Stimulated activated CD8-positive, alpha-beta memory T cell treated with anti-CD3 and anti-CD28 coated beads, Interleukin-4, amount 100 ng/mL, for 24 hours (primary cell): ENCODE measurements at places on chromosomes 12 and 14.

- DNase-seq, result no peak
Measured at GRCh38 chr12:47982770-47983169, 19.4 kb downstream of the TMEM106C start.

- DNase-seq, result no peak
Measured at GRCh38 chr12:110543252-110543959, 39.7 kb downstream of the PPTC7 start.

DNA sequence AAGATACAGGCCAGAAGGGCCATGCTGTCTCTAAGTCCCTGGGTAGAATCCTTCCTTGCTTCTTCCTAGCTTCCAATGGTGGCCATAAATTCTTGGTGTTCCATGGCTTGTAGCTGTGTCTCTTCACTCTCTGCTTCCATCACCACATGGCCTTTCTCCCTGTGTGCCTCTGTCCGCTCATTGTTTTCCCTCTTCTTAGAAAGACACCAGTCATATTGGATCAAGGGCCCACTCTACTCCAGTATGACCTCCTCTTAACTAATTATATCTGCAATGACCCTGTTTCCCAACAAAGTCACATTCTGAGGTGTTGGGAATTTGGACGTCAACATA lies 7.6 kb upstream of the MAP1LC3B2 start:
- no peak for DNase-seq

DNA sequence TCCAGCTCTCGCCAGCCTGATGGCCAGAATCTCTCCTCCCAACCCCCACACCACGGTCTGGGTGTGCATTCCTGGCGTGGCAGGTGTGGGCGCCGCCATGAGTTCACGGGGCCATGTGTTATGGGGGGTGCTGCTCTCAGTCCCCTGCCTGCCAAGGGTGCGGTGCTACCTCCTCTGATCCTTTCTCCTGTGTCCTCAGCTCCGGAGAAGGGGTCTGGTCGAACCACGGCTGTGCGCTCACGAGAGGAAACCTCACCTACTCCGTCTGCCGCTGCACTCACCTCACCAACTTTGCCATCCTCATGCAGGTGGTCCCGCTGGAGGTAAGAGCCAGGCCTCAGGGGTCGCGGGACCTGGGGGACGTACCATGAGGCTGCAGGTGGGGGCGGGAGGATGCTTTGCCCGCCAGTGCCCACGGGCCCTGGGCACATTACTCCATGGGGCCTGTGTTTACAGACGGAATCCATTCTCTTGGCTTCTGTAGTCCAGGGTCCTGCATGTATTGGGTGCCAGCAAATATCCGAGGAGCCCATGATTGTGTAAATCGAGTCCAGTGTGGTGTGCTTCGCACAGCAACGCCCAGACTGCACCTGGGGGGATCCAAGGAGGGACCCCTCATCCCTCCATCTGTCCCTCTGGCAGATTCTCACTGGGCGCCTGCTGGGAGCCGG lies 130.8 kb downstream of the ADGRD1 start:
- DNase-seq, result no peak

DNA sequence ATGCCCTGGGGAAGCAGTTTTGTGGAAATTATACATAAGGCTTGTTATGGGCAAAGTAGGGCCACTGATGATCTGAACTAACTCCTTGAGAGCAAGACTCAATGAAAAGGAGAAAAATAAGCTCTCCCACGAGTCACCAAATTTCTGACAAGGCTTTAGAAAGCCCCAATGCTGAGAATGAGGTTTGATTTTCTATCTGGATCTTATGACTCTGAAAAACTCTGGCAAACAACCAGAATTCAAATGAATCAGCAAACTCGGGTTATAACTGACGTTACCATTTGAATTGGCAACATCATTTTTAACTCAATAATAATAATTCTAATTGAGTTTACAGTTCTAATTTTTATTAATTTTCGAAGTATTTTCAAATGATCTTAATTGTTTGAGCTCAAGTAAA lies 79.1 kb downstream of the KCNK10 start:
- no peak for DNase-seq

- DNase-seq, result no peak
Measured at GRCh38 chr14:99612738-99613330, 8.8 kb upstream of the CCDC85C start.

GRCh38 chr14:20333494-20333841 lies 389 bp upstream of the CCNB1IP1 start:
- DNase-seq, result no peak

DNA sequence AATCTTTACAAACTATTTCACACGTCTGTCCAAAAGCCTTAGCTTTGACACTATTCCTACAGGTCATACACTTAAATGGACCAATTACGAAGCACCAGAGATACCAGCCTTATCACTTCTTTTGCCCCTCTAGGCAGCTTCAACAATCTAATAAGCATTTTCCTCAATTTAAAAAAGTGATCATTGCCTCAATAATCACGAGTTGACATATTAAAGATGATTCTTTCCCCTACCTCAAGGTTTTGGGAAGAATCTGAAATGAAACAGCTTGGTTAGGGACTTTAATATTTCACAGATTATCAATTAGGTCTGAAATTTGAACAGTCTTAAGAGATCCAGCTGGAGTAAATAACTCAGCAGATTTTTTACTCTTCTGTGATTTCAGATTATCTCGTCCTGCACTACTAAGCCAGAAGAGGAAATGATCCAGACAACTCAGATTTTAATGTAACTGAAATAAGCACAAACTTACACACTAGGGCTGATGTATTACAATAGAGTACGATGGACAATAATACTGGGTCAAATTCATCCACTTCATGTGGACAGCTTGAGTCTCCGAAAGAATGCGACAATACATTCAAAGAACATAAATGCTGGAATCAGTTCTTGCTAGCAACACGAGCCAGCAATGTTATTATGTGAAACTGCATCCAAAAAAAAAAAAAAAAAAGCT lies 15.9 kb downstream of the UBE2N start:
- no peak for DNase-seq

DNA sequence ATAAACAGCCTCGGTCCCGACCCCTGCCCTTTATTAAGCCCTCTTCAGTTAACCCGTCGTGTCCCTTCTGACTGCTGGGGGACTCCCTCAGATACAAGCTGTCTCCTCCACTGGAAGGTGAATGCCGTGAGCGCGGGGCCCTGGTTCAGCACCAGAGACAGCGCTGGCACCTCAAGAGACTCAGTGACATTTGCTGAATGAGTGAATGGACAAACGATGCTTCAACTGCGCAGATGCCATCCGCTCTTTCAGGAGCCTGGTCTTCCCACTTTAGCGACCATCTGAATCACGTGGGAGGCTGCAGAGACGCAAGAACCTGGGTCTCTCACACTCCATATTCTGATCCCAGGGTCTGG lies 92.6 kb upstream of the SFSWAP start:
- DNase-seq, result no peak

DNA sequence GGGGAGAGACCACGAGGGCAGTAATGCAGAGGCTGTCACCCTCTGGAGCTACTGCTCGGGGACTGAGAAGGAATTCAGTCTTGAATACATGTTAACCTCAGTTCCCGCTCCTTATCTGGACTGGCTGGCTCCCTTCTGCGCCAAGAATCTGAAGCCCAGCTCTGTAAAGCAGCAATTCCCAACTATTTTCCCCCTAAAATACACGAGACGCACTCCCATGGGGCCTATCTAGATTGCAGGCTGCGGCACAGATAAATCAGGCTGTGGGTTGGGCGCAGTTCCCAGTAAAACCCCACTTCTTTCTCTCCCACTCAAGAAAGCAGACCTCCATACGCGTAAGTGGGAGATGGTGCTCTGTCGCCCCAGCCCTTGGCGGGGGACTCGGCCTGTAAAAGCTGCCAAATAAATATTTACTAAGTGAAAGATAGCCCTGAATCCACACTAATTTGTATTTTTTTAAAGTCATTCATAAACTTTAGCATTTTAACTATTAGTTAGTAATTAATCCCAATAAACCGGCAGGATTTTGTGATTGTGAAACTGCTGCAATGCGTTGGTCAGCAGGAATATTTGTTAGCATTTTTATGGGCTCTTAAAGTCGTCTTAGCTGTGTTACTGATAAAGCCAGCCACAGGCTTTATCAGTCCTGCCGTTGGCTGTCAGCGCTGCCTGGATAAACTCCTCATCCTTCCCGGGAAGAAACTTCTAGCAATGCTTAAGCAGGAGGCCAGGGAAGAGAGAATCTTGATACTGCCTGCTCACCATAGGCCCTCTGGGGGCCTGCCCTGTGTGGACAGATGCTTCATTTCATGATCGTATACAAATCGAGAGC lies 17.8 kb downstream of the FBXL14 start:
- no peak for DNase-seq

DNA sequence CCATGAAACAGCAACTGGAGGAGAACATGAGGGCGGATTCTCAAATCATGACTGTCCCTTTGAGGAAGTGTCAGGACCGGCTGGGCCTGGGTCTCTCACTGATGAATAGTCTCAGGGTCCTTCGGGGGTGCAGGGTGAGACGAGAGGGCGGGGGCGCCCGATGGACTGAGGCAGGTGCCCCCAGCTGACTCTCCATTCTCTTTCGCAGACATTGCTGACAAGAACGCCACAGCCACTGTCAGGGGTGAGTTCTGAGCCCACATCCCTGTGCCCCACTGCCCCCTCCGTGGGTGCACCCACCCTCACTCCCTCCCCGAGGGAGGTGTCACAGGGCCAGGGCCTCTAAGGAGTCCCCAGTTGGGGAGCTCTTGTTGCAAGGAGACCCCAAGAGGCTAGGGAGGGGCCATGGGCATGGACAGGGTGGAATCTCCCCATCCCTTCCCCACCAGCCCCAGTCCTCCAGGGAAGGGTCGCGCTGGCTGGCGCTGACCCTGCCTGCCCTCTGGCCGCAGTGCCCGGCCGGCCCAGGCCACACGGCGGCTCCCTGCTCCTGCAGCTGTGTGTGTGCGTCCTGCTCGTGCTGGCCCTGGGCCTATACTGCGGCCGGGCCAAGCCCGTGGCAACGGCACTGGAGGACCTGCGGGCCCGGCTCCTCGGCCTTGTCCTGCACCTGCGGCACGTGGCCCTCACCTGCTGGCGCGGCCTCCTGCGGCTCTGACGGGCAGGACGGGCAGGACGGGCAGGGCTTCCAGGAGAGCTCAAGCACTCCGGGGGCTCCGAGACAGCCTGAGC lies 8.7 kb downstream of the C14orf180 start:
- no peak for DNase-seq

DNA sequence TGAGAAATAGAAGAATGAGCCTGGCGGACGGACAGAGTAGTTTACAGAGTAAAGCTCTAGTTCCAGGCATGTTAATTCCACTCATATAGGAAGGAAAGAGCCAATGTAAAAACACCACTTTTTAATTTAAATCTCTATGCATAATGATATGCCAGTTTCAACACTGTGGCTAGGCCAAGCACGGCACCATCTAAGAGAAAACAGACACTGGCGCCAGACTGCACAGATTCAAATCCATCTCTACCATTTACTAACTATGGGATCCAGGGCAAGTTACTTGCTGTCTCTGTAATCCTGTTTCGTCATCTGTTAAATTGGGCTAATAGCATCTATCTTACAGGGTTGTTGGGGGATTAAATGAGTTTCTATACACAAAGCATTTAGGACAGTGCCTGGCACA lies 27.5 kb downstream of the RMST start:
- DNase-seq, result no peak

GRCh38 chr12:84696908-84697540 lies 215.6 kb downstream of the SLC6A15 start:
- no peak for DNase-seq

GRCh38 chr12:121005346-121005815 lies 10.9 kb downstream of the C12orf43 start:
- DNase-seq, result peak; percentile 36

DNA sequence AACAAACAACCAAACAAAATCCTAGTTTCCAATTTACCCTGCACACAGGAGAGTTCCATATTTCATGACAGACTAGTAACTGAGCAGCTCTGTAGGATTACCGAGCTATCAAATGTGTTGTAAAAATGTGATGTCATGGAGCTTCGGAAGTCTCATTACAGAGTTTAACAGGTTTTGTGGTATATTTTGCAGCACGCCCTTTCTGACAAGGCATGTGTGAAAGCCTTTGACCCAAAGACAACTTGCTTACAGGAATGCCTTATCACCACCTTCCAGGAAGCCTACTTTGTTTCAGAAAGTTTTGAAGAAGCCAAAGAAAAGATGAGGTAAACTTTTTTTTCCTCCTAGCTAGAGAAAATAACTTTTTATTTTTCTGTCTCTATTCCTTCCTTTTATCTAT lies 92.4 kb downstream of the TPH2 start:
- no peak for DNase-seq

GRCh38 chr14:74539503-74539902 lies 45.9 kb downstream of the ISCA2 start:
- DNase-seq, result no peak

- DNase-seq, result no peak
Measured at GRCh38 chr14:77516126-77516525, 17.5 kb upstream of the ISM2 start.

DNA sequence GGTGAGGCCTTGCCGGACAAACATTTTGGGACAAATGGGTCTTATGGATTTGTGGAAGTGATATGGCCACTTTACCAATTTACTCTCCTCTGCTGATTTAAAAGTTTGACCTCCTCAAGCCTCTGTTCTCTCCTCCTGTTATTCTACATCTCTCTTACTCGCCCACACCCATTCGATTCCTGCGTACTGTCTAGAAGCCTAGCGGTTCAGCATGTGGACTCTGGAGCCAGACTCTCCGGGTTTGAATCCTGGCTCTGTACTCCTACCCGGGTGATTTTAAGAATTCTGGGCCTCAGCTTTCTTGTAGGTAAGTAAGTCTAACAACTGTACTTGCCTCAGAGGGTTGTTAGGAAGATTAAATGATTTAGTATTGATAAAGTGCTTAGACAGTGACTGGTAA lies 168.6 kb upstream of the IFNG-AS1 start:
- no peak for DNase-seq

- no peak for DNase-seq
Measured at GRCh38 chr14:26794731-26795130, 196.9 kb upstream of the NOVA1 start.

- DNase-seq, result no peak
Measured at GRCh38 chr14:50997712-50998111, 53.4 kb upstream of the PYGL start.

DNA sequence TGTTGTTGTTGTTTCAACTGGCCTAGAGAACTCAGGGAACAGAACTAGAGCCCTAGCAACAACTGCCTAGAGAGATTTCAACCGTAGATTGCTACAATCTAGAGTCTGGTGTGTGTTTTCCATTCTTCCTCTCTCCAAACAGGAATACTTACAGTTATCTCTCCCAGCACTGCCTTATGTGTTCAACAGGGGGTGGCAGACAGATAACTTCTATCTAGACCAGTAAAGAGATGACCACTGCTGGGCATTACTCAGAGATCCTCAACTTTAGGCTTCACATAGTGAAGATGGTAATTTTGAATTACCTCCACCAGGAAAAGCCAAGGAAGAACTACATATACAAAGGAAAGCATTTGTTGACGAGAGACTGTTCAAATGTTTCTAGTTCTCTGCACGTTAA lies 4.8 kb downstream of the TXNDC16 start:
- DNase-seq, result no peak

DNA sequence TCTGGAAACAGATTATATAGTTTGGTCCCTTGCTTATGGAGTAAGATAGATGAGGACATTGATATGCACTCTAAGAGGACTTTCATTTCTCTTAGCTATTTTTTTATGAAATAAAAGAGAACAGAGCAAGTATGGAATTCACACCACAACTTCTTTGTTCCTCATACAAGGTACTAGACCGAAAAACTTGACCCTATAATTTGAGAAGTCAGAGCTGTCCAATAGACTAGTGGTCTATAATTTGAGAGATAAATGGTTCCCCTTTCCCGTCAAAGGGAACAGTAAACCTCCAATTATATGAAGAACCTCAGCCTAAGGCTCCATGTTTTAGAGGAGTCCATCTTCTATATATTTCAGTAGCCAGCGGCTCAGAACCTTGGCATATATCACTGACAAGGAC lies 58.5 kb upstream of the HIF1A start:
- no peak for DNase-seq

GRCh38 chr12:46174061-46174662 lies 94.7 kb downstream of the SLC38A1 start:
- no peak for DNase-seq
